Regular cardiac myocyte (primary cell): ENCODE measurements at places on chromosomes 3 and 15. TPM values are rescaled to one million over a fixed set of nuclear protein-coding genes. Genes with fewer than 3 reads are reported as not detected.

CLRN1 gene
- total RNA-seq, result not detected in 2 replicates

RTP1 gene
- under 0.01 TPM in 1 of 2 replicates, not detected in the other for total RNA-seq

LRRC34 gene
- 1.1 and 2.9 TPM in 2 replicates for total RNA-seq

STARD9 gene
- total RNA-seq, result 1.7 and 3.9 TPM in 2 replicates

FOXL2NB gene
- under 0.01 TPM in 2 replicates for total RNA-seq

CIDEC gene
- total RNA-seq, result under 0.01 TPM in 1 of 2 replicates, not detected in the other

IL12A gene
- 1.2 and 1.4 TPM in 2 replicates for total RNA-seq

KY gene
- 0.56 and 0.96 TPM in 2 replicates for total RNA-seq

PYGO1 gene
- 3.8 and 8.7 TPM in 2 replicates for total RNA-seq

CLPX gene
- total RNA-seq, result 29.9 and 47.5 TPM in 2 replicates

ISLR gene
- 18.8 and 23.4 TPM in 2 replicates for total RNA-seq

SOX14 gene
- total RNA-seq, result not detected in 2 replicates

NMNAT3 gene
- total RNA-seq, result 0.19 and 1.1 TPM in 2 replicates

SIDT1 gene
- 0.28 and 0.77 TPM in 2 replicates for total RNA-seq

GBE1 gene
- 205 and 454 TPM in 2 replicates for total RNA-seq

SOX2 gene
- total RNA-seq, result not detected in 2 replicates

WDR93 gene
- total RNA-seq, result under 0.01 TPM in 1 of 2 replicates, not detected in the other

CMTM7 gene
- 7.6 and 10.5 TPM in 2 replicates for total RNA-seq

MOBP gene
- under 0.01 TPM in 1 of 2 replicates, not detected in the other for total RNA-seq

CIP2A gene
- 7.0 and 37.6 TPM in 2 replicates for total RNA-seq
